Neuronal stem cell (in vitro differentiated cells): ENCODE measurements at places on chromosomes 6 and 20.

GRCh38 chr6:111928139-111928538 is 54.9 kb upstream of the FYN start:
- DNase-seq, result no peak

- DNase-seq, result no peak
These were observed 5.1 kb upstream of the FAM50B start for GRCh38 chr6:3844097-3844463.

GRCh38 chr6:148765898-148766808 is 19.3 kb downstream of the UST start:
- no peak for DNase-seq

GRCh38 chr6:44444853-44445252 is 57.3 kb downstream of the CDC5L start:
- DNase-seq, result no peak

- DNase-seq, result no peak
These were observed 27.9 kb downstream of the FIG4 start for GRCh38 chr6:109718991-109719390.

GRCh38 chr20:32263398-32263954 is 14.0 kb upstream of the KIF3B start:
- no peak for DNase-seq

- no peak for DNase-seq
These were observed 88.0 kb downstream of the BANF2 start for GRCh38 chr20:17787816-17788215.

DNA sequence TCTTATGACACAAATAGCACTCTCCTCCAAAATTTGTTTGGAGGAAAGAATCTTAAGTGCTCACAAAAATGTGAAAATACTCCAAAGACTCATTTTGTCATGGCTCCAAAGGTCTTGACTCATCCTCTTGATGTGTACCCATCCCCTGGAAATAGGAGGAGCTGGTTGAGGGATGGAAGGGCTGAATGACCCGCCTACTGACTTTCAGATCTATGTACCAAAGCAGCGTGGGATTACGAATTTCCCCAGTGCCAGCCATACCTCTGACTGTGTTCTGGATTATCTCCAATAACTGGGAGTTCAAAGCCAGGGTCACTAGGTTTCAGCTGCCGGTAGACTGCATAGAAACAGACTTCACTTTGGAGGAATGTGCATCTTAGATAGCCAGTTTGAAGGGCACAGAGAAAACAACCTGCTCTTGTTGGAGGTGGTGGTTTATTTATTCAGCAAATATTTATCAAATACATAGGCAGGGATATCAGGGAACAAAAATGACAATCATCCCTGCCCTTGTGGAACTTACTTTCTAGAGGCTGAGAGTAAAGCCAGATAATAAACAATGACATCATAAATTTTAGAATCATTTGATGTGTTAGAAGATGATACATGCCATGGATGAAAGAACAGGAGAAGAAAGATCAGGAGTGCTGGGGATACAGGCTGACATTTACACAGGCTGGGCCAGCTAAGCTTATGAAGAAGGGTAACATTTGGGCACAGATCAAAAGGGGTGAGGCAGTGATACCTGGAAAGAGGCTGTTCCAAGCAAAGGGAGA is 246.6 kb downstream of the TBXT start:
- no peak for DNase-seq

- no peak for DNase-seq
These were observed 15.7 kb downstream of the ADISSP start for GRCh38 chr20:3751675-3752385.
